NCI-H2171 (cell line): ENCODE measurements at places on chromosomes 13 and 19.

- DNase-seq, result no peak
Observed at GRCh38 chr13:19062801-19063200, 118.8 kb downstream of the TUBA3C start.

DNA sequence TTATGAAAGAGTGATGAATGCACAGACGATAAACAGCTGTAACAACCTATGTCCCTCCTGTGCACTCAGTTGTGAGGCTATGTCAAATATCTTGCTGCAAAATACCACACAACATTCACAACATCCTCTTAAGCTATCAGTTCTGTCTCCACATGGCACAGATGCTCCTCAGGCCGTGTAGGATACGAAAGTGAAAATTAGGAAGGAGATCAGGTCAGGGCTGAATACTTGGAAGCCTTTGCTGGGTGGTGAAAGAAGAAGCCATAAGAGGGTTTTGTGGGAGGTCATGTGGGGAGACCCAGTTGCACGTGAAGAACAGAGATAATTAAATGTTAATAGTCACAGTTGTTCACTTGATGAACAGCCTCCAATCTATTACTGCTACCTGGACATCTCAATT lies 58.9 kb downstream of the RXFP2 start:
- DNase-seq, result no peak

- peak; percentile 10 for DNase-seq
Observed at GRCh38 chr13:79434556-79434955, 28.5 kb upstream of the RBM26 start.

- no peak for DNase-seq
Observed at GRCh38 chr13:104357672-104358354, 1291.6 kb upstream of the SLC10A2 start.

DNA sequence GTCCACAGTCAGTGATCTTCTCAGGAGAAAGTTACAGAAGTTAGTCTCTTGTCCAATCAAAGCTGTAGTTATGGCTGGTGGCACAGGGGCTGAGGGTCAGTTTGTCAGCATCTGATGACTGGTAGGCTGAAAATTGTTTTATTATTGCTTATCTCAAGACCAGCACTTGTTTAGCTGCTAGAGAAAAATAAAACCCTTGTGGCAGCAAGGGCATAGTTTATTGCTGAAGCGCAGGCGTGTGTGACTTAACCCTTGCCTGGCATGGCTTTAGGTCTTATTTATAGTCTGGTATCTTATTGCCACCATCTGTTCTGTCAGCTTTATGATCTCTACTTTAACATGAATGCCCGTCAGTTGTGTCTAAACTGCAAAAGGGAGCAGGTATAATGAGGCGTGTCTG lies 154.7 kb downstream of the USP12 start:
- no peak for DNase-seq

- DNase-seq, result no peak
Observed at GRCh38 chr13:62663767-62664166, 1248.1 kb upstream of the PCDH20 start.

DNA sequence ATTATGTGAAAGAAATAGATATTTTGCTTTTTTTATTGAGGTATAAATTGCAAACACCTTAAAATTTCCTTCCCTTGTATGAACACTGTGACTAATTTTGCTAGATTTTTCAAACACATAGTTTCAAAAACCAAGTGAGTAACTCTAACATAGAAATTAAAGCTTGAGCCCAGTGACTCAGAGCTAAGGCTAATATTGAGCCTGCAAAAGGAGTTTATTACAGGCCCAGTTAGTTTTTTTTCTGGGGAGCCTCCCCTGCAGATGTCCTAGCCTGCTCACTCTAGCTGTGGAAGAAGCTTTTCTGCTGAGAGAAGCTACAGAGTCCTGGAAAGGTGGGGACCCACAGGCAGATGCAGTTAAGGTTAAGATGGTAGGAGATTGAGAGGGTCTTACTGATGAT lies 3.4 kb downstream of the ZNF430 start:
- no peak for DNase-seq

- no peak for DNase-seq
Observed at GRCh38 chr13:31408927-31409326, 209.2 kb downstream of the B3GLCT start.

GRCh38 chr13:102692491-102692826 lies 2.4 kb downstream of the METTL21C start:
- DNase-seq, result no peak

GRCh38 chr13:26896986-26897668 lies 136.5 kb upstream of the GPR12 start:
- no peak for DNase-seq

DNA sequence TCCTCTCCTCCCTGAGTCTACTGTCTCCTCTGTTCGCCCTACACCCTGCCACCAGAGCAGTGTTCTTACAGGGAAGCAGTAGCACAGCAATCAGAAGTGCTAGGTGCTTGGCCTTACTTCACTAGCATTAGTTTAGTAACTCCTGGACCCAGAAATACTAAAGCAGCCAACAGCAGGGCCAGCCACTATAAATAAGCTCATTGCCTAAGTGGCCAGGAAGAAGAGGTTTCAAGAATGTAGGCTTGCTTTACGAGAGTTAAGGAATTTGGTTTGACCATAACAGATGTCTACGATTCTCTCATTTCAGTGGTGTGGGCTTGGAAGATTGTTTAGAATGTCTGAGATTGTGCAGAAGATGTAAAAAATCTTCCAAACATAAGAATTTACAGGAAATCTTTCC lies 103.3 kb downstream of the ZAR1L start:
- DNase-seq, result no peak
